Thoracic aorta (tissue), 2 donors: ENCODE measurements at places on chromosomes 1 and 21.

- no peak for DNase-seq
Measured at GRCh38 chr1:242205622-242206489, 207.0 kb upstream of the MAP1LC3C start.

DNA sequence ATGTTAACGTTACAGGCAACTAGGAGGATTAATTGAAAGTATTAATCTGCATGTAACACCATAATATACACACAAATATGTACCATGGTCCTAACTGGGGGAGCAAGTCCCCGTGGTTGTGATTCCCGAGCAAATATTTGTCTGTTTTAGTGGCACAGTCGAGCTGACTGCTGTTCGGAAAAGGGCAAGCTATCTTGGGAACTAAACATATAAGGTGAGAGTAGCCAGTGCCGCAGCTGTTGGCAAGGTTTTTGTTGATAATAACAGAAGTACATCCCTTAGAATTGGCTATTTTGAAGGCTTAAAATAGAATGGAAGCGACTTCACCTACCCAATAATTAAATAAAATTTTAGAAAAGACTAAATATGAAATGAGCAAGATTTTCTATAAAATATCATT is 45.5 kb downstream of the UCHL5 start:
- no peak for DNase-seq

DNA sequence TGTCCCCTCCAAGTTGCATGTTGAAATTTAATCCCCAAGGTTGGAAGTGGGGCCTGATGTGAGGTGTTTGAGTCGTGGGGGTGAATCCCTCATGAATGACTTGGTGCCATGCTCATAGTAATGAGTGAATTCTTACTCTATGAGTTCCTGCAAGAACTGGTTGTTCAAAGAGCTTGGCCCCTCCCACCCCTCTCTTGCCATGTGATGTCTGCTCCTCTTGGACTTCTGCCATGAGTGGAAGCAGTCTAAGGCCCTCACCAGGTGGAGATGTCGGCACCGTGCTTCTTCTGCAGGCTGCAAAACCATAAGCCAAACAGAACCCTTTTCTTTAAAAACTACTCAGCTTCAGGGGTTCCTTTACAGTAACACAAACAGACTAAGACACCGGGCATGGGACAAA is 14.3 kb downstream of the G0S2 start:
- DNase-seq: no peak

- DNase-seq: no peak
Measured at GRCh38 chr1:222750651-222751050, 13.6 kb downstream of the FAM177B start.

GRCh38 chr1:43586136-43586731 is 55.6 kb downstream of the PTPRF start:
- no peak for DNase-seq

- DNase-seq: no peak
Measured at GRCh38 chr21:25133939-25134338, 473.3 kb downstream of the MRPL39 start.

- no peak for DNase-seq
Measured at GRCh38 chr1:224420106-224420505, 14.5 kb downstream of the WDR26 start.

- DNase-seq: no peak
Measured at GRCh38 chr21:19322360-19322759, 918.8 kb upstream of the TMPRSS15 start.

- no peak for DNase-seq
Measured at GRCh38 chr1:232709386-232709785, 79.5 kb upstream of the SIPA1L2 start.

DNA sequence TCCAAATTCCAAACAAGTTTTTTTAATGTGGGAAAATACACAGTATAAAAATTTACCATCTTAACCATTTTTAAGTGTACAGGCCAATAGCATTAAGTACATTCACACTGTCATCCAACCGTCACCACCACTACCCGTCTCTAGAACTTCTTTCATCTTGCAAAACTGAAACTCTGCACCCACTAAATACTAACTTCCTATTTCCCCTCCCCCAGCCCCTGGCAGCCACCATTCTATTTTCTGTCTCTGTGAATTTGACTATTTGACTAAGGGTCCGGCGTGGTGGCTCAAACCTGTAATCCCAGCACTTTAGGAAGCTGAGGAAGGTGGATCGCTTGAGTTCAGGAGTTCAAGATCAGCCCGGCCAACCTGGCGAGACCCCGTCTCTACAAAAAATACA is 36.1 kb downstream of the CLSTN1 start:
- no peak for DNase-seq

DNA sequence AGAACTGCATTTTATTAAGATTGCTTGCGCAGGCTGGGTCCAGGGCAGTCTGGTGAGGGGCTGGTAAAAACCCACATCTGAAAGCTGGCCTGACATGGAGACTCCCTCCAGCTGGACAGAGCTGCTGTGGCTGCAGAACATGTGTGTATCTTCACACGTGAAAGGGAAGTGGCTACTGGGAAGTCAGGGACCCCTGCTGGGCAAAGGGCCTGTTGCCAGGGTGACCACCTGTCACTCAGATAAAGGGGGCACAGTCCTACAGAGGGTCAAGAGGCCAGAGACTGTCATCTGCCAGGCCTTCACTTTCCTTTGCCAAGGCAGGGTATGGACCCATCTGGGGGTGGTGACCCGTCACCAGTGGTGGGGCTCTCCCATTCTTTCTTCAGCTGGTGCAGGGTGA is 17.5 kb downstream of the NKAIN1 start:
- DNase-seq: no peak

GRCh38 chr21:44399151-44399954 is 45.9 kb downstream of the TRPM2 start:
- no peak for DNase-seq

- DNase-seq: no peak
Measured at GRCh38 chr1:65113298-65113697, 34.7 kb upstream of the AK4 start.

DNA sequence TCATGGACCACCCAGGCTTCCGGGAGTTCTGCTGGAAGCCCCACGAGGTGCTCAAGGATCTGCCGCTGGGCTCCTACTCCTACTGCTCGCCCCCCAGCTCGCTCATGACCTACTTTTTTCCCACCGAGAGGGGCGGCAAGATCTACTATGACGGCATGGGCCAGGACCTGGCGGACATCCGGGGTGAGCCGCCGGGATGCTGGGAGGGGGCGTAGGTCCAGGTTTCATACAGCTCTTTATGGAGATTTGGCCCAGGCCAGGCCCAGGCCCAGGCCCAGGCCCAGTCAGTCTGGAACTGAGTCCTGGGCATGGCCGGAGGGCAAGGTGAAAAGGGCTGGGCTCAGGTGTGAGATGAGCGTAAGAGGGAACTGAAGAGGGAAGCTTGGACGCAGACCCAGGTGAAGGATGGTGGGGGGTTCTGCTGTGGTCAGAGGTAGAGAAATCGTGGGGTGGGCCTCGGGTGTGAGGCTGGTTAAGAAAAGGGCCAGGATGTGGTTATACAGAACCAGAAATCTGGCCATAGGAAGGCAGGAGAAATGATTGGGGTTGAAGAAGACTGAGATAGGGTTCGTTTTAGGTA is 23.0 kb downstream of the DISP3 start:
- no peak for DNase-seq

DNA sequence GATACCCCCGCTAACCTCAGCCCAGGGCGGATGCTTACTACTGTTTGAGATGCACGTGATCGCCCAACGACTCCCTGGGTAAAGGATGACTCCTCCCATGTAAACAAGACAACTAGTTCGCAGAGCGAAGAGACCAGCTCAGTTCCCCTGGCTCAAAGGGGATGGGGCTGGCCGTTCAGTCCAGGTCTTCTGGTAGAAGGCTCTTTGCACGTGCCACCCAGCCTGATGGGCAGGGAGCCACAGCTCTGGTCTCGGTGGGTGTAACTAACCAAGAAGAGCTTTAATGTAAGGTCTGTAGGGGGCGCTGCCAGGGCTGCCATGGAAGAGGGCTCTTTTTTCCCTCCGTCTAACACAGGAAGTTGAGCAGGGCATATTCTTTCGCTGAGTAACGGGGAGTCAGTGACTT is 49.4 kb upstream of the PARP1 start:
- DNase-seq: no peak

GRCh38 chr21:37642493-37642892 is 273.8 kb downstream of the KCNJ6 start:
- DNase-seq: no peak

- no peak for DNase-seq
Measured at GRCh38 chr1:188240772-188241406, 1412.1 kb downstream of the PLA2G4A start.

- no peak for DNase-seq
Measured at GRCh38 chr1:232473324-232473723, 156.6 kb downstream of the SIPA1L2 start.

- DNase-seq: no peak
Measured at GRCh38 chr1:42927274-42927841, 31.3 kb downstream of the SLC2A1 start.

DNA sequence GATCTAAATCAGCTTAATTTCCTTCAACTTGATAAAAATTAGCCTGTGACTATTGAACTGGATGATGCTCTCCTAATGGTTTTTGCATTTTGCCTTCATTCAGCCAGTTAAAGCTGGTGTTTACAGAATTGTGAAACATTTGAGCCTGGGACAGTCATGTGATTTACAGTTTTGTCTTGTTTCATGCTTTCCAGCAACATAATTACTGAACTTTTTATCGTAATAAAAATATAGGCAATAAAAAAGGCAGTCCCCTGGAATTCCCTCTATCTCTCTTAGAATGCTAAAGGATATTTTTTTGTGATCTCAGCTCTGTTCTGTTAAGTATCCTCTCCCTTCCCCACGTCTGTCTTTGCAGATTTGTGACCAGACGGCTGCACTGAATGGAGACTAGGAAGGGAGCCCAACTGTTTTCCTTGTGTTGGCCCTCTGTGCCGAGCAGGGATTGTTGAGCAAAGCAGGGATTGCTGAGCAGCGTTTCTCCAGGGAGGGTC is 70.3 kb upstream of the RGL1 start:
- DNase-seq: no peak

DNA sequence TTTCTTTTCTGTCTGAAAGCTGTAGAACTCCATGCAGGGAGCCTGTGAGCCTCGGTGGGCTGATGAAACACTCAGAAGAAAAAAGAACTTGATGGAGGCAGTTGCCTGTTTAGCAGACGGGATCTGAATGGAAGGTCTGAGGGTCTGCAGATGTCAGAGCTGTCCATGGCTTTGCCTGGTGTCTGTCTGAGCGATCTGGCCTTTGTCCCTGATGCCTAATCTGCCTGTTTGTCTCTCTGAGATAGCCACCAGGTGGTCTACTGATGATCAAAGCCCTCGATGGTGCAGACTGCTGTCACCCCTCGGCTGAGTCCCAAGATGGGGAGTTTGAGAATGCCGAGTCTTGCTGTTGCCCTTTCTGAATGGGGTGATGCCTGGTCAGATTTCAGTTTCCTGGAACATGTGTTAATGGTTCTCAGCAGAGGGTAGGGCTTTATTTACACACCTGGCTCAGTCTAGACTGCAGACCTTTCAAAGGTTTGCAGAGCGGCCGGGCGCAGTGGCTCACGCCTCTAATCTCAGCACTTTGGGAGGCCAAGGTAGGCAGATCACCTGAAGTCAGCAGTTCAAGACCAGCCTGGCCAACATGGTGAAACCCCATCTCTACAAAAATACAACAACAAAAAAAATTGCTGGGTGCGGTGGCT is 90.4 kb downstream of the KIF26B start:
- DNase-seq: no peak

DNA sequence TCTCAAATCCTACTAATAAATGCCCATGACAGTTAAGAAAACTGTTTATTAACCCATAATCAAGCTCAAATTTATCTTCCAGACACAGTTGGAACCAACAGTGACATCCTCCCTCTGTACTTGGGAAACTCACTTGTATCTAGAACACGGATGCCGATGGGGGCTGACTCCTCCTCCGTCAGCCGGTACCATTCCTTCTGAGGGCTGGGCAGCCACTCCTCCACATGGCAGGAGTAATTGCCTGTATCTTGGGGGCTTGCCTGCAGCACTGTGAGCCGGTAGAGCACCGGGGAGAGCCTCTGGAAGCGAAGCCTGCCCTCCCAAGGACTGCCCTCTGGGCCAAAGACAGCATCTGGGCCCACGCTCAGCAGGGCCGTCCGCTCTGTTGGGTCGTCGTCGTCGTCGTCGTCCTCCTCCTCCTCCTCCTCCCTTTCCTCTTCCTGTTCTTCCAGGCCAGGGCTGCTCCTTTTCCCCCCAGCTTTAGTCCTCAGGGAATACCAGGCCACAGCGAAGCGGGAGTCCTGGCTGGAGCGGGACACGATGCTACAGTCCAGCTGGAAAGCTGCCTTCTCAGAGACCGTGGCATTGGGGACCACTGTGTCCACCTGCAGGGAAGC is 8.5 kb upstream of the CD58 start:
- DNase-seq: no peak

DNA sequence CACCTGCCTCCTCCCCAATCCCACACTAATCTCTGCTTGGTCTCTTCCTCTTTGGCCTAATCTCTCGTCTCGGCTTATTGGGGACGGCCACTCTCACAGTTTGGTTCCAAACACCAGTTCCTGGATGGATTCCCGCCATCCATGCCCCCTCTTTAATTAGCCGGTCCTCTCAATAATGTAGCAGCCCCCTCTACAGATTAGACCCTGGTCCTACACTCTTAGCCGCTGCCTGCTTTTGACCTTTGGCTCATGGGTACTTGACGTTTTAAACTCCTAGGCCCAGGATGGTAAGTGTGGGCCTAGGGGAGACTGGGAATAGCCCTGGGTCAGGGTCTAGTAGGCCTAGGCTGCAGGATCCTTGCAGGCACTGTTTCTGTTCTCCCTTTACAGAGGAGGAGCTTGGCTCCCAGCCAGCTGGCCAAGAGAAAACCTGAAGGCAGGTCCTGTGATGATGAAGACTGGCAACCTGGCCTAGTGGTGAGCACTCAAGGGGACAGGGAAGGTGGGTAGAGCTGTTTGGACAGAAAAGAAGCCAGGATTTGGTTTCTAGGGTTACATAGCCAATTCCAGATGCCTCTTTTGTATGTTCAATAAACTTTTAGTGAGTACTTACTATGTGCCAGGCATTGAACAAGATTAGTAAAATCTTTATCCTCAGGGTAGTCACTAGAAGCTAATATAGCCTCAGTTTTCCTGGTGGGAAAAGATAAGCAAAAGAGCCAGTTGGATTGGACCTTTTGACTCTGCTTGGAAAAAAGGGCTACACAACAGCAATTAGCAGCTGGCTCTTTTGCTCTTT is 758 bp downstream of the RAD54L start:
- DNase-seq: no peak

GRCh38 chr1:156391701-156392100 is 22.7 kb downstream of the RHBG start:
- DNase-seq: no peak

GRCh38 chr1:5514527-5515183 is 477.6 kb downstream of the NPHP4 start:
- no peak for DNase-seq

GRCh38 chr1:210624722-210625121 is 296.0 kb downstream of the HHAT start:
- DNase-seq: no peak

DNA sequence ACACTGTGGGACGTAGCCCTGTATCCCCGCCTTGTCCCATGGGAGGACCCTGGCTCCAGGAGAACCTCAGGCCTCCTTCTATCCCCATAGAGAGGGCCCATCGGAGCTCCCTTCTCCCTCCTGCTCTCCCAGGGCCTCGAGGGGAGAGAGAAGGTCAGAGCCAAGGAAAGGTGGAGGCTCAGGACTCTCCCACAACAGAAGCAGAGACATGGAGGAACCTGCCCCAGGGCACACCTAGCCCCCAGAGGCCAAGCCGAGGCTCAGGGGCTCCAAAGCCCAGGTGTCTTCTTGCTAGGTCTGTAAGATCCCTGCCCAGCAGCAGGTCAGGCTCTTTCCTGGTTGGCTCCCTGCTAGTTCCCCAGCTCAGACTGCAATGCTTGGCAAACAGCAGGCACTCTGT is 34.4 kb upstream of the ARF1 start:
- no peak for DNase-seq

GRCh38 chr1:78009276-78009675 is 4.5 kb downstream of the DNAJB4 start:
- no peak for DNase-seq
